ENCODE measurements at places on chromosomes 1 and 21. TPM values are rescaled to one million over a fixed set of nuclear protein-coding genes. Genes with fewer than 3 reads are reported as not detected.
A peak's percentile ranks its signal among the peaks of the same experiment; 100 is the strongest.

GRCh38 chr1:245953876-245954660, 553.0 kb downstream of the SMYD3 start:
- peaks cover 27% of the 10 kb centered on the region for H3K4me1 ChIP-seq
- peak; percentile 53 for DNase-seq
- H3K4me3 ChIP-seq: peak overlapping the region; percentile 27
- H3K36me3 ChIP-seq: no peaks in the 10 kb centered on the region
- peak overlapping the region; percentile 84 for H3K27ac ChIP-seq
- no peaks in the 10 kb centered on the region for H3K27me3 ChIP-seq

DNA sequence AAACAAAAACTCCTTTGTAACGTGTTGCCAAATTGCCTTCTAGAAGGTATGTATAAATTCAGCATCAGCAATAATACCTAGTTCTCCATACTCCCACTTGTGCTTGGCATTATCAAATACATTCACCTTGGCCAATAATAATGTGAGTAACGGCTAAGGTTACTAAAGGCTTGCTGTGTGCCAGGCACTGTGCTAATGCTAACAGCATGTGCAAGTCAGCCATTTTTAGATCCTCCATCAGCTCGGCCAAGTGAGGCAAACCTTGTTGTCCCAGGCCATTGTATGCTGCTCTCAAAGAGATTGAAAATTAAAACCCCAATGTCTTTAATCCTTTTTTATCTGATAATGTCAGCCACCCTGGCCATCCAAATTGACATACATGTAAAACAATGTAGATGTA, 48.1 kb downstream of the STYXL2 start:
- H3K4me3 ChIP-seq: no peak overlapping the region
- no peaks in the 10 kb centered on the region for H3K27me3 ChIP-seq
- no peak overlapping the region for H3K27ac ChIP-seq
- no peaks in the 10 kb centered on the region for H3K36me3 ChIP-seq
- no peaks in the 10 kb centered on the region for H3K4me1 ChIP-seq
- DNase-seq: no peak

Gene RNU1-3
- 3,650 TPM for total RNA-seq

GRCh38 chr1:31762726-31763670, 1.1 kb downstream of the ADGRB2 start:
- peak overlapping the region; percentile 37 for H3K4me3 ChIP-seq
- no peaks in the 10 kb centered on the region for H3K36me3 ChIP-seq
- DNase-seq: peak; percentile 42
- no peak overlapping the region for H3K27ac ChIP-seq

DNA sequence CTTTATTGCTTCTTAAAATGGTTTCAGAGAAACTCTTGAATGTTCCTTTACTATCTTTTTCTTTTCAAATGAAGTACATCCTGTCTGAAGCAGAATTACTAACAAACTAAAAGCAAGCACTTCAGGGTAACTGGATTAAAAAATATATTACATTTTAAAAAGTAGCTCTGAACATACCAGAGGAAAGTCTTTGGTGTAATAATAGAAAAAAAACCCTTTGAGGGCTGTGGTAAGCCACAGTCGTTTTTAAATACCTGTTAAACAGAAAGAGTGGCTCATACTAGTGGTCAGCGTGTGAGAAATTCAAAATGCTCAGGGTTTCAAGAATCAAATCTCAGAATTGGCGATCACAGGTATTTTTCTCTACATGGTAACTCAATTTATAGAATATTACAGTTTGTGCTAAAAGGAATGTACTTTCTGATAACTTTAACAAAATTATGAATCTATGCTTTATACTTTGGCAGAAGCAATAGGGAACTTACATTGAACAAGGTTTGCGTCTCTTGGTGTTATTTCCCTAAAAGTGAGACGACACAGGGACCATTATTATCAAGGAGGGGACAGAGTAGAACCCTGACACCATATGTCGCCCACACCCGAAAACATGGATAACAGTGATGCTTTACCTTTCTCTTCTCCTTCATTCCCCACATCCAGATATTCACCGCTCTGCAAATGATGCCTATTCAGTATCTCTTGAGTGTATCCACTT, 97.0 kb upstream of the DPH5 start:
- H3K36me3 ChIP-seq: no peaks in the 10 kb centered on the region
- H3K4me1 ChIP-seq: peaks cover 37% of the 10 kb centered on the region
- H3K27me3 ChIP-seq: no peaks in the 10 kb centered on the region
- H3K4me3 ChIP-seq: no peak overlapping the region
- peak overlapping the region; percentile 7 for H3K27ac ChIP-seq

- H3K27me3 ChIP-seq: no peaks in the 10 kb centered on the region
- no peak for DNase-seq
- H3K27ac ChIP-seq: no peak overlapping the region
- H3K4me1 ChIP-seq: peaks cover 2% of the 10 kb centered on the region
Measured at GRCh38 chr1:50917138-50918137, 42.6 kb downstream of the FAF1 start.

Gene TNFSF18
- not detected for total RNA-seq

Gene KLHL20
- total RNA-seq: 32.8 TPM

Gene EXTL1
- total RNA-seq: 0.19 TPM

DNA sequence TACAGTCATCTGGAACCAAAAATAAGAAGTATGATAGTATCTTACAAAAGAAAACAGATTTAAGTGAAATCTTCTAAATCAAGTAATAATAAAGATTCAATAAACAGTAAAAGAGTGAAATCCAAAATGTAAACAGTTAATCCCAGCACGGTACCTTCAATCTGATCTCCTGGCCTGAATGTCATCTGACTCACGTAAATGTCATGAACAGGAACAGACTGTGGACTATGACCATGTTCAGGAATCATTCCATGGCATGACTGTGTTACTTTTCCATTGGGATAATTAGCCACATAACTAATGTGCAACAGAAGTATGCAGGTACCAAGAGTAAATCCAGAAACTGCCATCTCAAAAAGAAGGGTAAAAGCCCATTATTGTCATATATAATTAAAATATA, 18.0 kb downstream of the FRRS1 start:
- H3K27me3 ChIP-seq: no peaks in the 10 kb centered on the region
- DNase-seq: no peak
- no peak overlapping the region for H3K4me3 ChIP-seq
- no peaks in the 10 kb centered on the region for H3K4me1 ChIP-seq
- no peak overlapping the region for H3K27ac ChIP-seq
- H3K36me3 ChIP-seq: no peaks in the 10 kb centered on the region

- H3K27ac ChIP-seq: no peak overlapping the region
- no peak for DNase-seq
- no peaks in the 10 kb centered on the region for H3K27me3 ChIP-seq
- H3K36me3 ChIP-seq: peaks cover 84% of the 10 kb centered on the region
- no peak overlapping the region for H3K4me3 ChIP-seq
Measured at GRCh38 chr21:37195059-37195458, 72.1 kb downstream of the VPS26C start.

Gene JMJD4
- 33.5 TPM for total RNA-seq

Gene ZBTB18
- total RNA-seq: 43.5 TPM

DNA sequence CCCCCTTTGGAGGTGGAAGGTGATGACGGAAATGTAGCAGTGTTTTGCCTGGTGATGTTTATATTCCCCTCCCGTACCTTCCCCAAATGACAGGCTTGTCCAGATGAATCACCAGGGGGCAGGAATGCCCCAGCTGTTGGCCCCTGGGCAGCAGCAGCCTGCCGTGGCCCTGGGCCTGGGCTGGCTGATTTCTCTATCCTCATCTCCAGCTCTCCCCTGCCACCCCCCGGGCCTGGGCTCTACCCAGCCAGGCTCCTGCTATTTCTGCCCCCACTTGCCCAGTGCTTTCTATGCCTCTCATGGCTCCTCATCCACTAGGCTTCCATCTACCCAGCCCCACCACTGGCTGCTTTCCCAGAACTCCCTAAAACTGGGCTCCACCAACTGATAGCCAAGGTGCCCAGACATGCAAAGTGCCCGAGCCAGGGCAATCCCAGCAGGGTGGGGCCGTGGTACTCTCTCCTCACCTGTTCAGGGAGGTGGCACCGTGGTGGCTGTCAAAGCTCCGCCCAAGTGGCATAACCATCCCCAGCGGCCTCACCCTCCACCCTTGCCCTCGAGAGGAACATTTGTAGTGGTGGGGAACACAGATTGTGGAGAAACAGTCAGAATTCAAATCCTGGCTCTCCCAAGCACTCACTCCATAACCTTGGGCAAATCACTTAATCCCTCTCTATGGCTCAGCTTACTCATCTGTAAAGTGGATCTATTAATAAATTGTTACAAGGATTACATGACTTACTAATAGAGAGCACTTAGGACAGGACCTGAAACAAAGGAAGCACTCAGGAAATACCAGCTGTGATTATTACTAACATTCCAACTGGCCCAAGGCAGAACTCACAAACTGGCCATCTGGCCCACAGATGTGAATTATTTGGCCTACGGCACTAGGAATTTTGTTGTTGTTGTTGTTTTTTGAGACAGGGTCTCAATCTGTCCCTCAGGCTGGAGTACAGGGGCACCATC, 12.8 kb upstream of the ECE1 start:
- H3K27ac ChIP-seq: no peak overlapping the region
- peaks cover 2% of the 10 kb centered on the region for H3K36me3 ChIP-seq
- no peak for DNase-seq
- H3K4me3 ChIP-seq: no peak overlapping the region

DNA sequence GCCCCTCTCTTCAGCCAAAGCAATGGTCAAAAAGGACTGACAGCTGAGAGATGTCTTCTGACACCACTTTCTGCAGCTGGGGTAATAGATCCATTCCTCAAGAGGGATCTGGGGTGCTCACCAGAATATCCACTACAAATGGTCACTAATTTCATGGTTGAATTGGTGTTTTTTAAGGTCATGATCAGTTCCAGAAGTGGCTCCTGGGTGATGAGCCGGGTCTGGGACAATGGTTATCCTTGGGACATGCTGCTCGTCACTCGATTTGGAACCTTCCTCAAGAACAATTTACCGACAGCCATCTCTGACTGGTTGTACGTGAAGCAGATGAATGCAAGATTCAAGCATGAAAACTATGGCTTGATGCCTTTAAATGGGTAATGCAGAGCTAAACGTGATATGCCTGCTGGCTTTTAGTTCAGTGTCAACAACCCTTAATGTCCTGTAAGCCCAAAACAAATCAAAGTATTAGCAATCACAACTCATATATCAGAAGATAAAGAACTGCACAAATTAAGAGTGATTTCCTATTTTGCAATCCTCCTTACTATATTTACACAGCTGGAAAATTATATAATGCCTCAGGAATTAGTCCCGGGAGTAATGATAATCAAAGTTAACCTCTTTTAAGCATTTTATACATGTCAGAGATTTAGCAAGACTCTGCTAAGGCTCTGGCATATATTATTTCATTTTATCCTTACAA, 20.1 kb downstream of the FMO3 start:
- H3K36me3 ChIP-seq: no peaks in the 10 kb centered on the region
- H3K4me3 ChIP-seq: no peak overlapping the region
- H3K27ac ChIP-seq: no peak overlapping the region
- no peaks in the 10 kb centered on the region for H3K27me3 ChIP-seq

DNA sequence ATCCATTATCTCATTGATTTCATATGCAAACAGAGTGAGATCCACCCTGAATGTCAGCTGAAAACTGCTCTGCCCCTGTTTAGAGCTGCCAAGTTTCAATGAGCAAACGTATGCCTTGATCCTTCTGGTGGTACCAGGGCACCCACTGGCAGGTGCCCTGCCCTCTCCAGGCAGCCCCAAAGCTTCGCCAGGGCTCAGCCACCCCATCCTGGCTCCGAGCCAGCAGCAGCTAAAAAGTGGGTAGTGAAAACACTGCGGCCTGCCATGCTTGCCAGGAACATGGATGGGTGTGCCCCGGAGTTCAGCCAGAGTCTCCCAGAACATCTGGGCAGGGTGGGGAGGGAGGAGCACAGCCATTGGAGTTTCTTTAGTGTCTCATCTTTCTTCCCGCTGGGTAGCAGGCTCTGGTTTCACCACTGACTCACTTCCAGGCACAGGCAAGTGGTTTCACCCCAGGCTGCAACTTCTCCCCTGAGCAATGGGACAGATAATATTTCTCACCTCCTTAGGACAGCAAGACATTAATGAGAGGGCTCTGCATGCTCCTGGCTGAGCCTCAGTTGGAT, 8.1 kb upstream of the LMX1A start:
- no peak overlapping the region for H3K4me3 ChIP-seq
- no peaks in the 10 kb centered on the region for H3K4me1 ChIP-seq
- peaks cover 40% of the 10 kb centered on the region for H3K27me3 ChIP-seq
- H3K36me3 ChIP-seq: no peaks in the 10 kb centered on the region
- no peak overlapping the region for H3K27ac ChIP-seq

Gene CYP4X1
- not detected for total RNA-seq

Gene ENAH
- 1.0 TPM for total RNA-seq

- H3K4me1 ChIP-seq: peaks cover 13% of the 10 kb centered on the region
- no peak overlapping the region for H3K4me3 ChIP-seq
- H3K27ac ChIP-seq: no peak overlapping the region
- no peaks in the 10 kb centered on the region for H3K27me3 ChIP-seq
- no peaks in the 10 kb centered on the region for H3K36me3 ChIP-seq
Measured at GRCh38 chr1:17441265-17441992, 2.0 kb upstream of the RCC2 start.

DNA sequence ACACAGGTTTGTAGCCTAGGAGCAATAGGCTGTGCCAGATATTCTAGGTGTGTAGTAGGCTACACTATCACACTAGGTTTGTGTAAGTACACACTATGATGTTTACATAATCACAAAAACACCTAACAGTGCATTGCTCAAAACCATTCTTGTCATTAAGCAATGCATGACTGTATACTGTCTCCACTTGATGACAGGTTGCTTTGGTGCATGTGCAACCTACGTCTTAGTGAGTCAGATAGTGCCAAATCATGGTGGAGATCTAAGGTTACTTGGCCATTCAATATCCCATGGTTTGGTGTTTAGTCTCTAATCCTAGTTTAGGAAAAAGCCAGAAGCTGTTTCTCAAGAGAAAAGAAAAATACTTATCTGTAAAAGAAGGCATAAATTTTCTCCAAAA, 181.1 kb downstream of the KCNK2 start:
- DNase-seq: no peak
- no peaks in the 10 kb centered on the region for H3K4me1 ChIP-seq
- no peak overlapping the region for H3K4me3 ChIP-seq
- no peaks in the 10 kb centered on the region for H3K36me3 ChIP-seq
- H3K27me3 ChIP-seq: no peaks in the 10 kb centered on the region

Gene UTS2
- total RNA-seq: 11.6 TPM

- H3K4me1 ChIP-seq: peaks cover 2% of the 10 kb centered on the region
- peak; percentile 74 for DNase-seq
- peak within 1 kb of the TSS; percentile 19 for H3K27ac ChIP-seq
- no peaks in the 10 kb centered on the region for H3K36me3 ChIP-seq
- H3K4me3 ChIP-seq: peak within 1 kb of the TSS; percentile 77
- no peaks in the 10 kb centered on the region for H3K27me3 ChIP-seq
Measured at GRCh38 chr1:231040019-231040799, at the start of gene FAM89A. FAM89A (minus strand) TSS chr1:231040254; CDS start chr1:231040211, 43 bp downstream.
